ENCODE measurements at places on chromosomes 6 and 20.

DNA sequence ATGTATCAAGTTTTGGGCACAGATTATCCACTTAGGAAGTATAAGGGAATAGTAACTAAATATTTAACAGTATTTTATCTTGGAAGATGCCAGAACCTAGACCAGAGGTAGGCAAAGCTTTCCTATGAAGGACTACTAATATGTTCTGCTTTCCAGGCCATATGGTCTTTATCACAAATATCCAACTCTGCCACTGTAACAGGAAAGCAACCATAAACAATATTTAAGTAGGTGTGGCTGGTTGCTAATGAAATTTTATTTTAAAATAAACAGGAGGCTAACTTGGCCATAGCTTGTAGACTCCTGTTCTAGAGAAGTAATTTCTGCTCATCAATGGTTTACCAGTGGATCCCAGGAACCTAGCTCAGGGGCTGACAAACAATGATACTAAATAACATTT is 39.4 kb downstream of the NOL7 start:
- DNase-seq, result no peak

DNA sequence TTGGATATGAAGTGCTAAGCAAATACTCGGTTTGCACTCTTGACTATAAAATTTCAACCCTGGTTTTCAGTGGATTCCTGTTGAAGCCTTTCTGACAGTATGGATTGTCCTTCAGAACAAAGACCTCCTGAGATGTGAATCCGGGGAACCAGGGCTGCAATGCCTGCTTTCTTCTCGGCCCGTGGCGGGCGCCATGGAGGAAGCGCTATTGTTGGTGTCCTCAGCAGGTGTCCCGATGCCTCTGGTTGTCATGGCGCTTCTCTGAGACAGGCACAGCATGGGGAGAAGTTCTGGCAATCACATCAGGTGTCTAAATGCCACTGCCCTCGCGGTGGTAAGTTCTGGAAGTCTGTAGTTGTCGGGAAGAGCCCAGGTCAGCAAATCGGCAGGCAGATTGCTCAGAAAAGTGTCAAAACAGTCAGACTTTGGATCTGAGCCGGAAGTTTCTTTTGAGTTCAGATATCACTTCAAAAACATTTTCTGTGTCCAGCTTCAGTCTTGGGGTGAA is 188.5 kb downstream of the CDH4 start:
- DNase-seq, result no peak

DNA sequence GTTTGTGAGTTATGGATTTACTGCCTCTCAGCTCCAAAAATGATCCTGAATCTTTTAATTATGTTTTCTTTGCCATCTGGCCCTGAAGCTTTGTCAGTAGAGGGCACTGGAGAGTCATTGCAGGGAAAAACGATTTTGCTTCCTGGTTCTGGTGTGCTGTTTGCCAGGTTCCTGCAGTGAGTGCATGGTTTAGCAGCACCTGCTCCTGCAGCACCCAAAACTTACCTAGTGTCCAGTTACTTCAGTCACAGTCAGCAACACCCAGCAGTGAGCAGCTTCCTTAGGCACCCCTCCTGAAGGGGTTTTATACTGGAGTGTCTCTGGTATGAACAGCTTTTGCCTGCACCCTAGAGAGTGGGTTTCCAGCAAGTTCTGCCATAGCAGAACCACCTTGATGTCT is 6.0 kb upstream of the TRIM26 start:
- DNase-seq, result peak; percentile 33

DNA sequence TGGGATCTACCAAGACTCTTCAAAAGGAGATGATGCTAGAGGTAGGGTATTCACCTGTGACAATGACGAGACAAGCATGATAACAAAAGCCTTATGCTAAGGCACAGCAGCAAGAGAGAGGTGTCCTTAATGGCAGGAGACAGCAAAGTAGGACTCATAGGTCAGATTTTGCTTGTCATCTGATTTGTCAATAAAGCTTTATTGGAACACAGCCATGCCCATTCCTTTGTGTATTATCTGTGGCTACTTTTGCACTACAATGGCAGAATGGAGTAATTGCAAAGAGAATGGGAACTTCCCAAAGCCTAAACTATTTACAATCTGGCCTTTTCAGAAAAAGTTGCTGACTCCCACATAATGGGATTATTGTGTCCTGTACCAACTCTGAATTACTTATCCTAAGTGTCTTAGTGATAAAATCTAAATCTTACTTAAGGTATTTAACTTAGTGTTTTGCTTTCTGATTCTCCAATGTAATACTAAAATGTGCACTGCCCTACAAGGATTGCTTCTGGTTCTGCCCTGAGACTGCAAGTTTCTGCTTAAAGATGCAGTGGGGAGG is 221.6 kb downstream of the CDC5L start:
- DNase-seq, result no peak

GRCh38 chr6:106254636-106255035 is 70.9 kb downstream of the ATG5 start:
- peak; percentile 63 for DNase-seq

GRCh38 chr20:33925867-33926266 is 67.8 kb upstream of the RALY start:
- no peak for DNase-seq

DNA sequence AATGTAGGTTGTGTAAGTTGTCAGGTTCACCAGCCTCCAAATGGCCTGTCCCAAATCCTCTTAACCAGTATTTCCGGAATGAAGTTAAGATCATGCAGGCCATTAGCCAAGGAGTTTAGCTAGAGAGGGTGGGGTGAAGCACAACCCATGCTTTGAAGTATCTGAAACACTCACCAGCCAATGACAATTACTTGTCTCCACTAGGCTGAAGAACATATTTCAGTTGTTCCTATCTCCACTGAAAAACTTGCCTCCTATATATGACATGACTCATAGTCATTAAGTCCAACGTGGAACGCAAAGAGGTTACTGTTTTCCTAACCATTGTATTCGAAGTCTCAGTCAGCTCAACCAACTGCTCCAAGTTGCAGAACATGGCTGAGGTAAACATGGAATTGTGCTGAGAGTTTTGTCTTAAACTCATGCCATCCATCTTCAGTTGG is 37.4 kb upstream of the TNFAIP3 start:
- DNase-seq, result no peak

DNA sequence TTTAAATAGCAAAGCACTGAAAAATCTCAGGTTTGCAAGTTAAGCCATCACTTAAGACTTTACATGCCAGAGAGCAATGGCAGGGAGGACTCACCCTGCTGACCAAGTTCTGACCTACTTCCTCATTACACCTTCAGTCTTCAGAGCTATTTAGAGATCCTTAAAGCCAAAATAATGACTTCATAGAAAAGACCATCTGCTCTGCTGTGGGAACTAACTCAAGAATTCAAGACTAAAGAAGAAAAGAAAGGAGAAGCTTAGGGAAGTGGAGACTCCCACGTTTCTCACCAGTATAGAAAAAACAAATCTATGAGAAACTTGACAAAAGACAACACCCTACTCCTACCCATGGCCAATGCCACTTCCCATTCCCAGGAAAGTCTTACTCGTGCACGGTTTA is 28.6 kb downstream of the XPO5 start:
- no peak for DNase-seq

- no peak for DNase-seq
Measured at GRCh38 chr6:15769511-15770018, 106.7 kb upstream of the DTNBP1 start.

DNA sequence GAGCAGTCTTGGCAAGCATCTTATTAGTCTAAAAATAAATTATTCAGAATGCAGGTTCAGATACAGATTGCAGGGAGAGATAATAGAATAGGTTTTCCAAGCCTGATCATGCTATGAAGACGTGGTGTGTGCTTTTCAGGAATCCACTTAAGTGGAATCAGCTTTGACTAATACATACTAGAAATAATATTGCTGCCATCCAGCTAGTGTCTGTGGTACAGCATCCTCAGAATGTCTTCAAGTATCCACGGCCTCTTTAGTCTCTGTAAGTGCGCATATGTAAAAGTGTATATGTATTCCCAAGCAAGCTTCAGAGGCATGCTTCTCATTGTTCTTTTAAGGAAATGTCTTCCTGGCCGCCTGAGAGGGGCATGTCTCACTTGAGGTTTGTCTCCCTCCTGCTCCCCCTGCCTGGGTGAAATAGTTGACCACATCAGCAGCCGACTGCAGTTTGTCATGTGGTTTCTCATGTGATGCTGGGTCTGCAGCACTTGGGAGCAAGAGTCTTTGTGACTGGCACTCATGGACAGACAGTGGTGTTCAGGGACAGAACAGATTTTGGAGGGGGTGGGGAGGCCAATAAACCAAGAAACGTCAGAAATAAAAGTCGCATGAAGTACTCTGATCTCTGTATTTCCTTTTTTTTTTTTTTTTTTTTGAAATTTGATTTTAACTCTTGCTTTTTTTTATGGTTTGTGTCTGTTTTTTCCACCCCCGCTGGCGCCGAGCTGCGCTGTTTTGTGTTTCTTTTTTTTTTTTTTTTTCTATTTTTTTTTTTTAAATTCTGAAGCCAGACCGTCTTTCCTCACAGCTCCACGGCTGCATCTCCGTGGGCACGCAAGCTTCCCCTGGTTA is 150.8 kb downstream of the PRL start:
- no peak for DNase-seq

DNA sequence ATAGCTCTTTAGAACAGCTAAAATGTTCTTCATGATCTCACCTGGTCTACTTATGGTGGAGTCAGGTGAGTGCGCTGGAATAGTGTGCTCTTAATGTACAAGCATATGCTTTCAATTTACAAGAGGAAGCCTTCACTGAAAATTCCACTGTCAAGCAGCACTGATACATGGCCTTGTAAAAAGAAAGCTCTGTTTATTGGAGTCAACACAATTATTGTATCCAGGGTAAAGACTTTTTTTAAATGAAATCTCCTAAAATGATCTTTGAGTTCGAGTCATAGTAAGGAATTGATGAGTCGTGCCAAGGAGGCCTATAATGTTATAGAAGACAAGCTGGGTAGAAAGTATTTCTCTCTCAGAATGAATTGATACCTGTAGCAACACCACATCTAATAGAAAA is 41.6 kb upstream of the CARMIL1 start:
- no peak for DNase-seq

- DNase-seq, result no peak
Measured at GRCh38 chr20:415820-416322, 7.8 kb downstream of the RBCK1 start.

DNA sequence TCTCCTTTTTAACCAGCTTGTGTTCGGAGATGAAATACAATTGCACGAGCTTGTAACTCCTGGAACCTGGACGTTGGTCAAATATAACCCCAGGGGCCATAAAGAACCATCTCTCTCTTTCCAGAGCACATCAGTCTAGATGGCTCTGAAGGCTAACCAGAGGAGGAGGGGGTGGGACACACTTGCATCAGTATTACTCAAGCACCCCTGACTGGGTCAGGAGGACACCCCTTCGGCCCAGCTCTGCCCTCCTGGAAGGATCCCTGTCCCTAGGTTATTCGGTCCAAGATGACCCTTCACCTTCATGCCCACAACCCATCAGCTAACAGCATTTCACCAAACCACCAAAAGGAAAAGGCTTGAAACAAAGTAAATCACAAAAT is 67.1 kb downstream of the FYN start:
- DNase-seq, result no peak

GRCh38 chr6:112027942-112028674 is 25.8 kb upstream of the CCN6 start:
- DNase-seq, result no peak

GRCh38 chr6:121886223-121886830 is 450.9 kb downstream of the GJA1 start:
- peak; percentile 41 for DNase-seq

DNA sequence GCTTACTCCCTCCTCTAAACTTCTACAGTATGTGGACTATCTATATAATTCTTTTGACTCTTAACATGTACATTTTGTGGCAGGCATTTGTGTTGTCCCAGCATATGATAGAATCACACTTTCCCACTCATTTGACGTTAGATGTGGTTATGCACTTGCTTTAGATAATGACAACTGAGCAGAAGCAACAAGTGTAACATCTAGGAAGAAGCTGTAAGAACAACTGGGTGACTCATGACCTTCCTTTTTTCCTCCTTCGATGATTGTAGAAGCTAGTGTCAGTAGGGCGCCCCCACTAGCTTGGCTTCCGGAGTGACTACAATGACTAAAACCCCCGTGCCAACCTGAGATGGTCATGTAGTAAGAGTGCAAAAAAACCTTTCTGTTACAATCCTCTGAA is 74.6 kb upstream of the CEP85L start:
- DNase-seq, result no peak

- DNase-seq, result no peak
Measured at GRCh38 chr6:7152462-7152861, 44.7 kb downstream of the RREB1 start.

- no peak for DNase-seq
Measured at GRCh38 chr6:31741815-31742214, 2.0 kb downstream of the MSH5 start.

DNA sequence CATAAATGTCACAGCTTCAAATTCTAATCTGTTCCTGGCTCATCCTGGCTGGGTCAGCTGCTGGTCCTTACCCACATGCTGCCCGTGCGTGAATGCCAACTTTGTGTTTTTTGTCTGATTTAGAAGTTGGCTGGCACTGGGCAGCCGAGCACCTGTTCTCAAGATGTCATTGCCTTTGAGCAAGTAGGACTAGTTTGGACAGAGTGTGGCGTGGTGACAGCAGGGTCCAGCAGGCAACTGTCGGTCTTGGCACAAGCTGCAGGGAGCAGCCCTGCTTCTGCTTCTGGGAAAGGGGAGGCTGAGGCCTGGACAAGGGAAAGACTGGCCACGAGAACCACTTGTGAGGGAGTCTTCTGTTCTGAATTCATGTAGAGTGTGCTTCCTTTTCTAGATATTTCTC is 26.4 kb upstream of the ADRM1 start:
- no peak for DNase-seq

Data from NCI-H226 (cell line).